Naive B cell (primary cell): ENCODE measurements at places on chromosomes 7 and 10. TPM values are rescaled to one million over a fixed set of nuclear protein-coding genes. Genes with fewer than 3 reads are reported as not detected.

- no peak for DNase-seq
These were observed 71.4 kb downstream of the ELMO1 start for GRCh38 chr7:37377231-37377630.

- no peak for DNase-seq
These were observed 94.9 kb upstream of the KCNIP2 start for GRCh38 chr10:101938305-101939007.

DNA sequence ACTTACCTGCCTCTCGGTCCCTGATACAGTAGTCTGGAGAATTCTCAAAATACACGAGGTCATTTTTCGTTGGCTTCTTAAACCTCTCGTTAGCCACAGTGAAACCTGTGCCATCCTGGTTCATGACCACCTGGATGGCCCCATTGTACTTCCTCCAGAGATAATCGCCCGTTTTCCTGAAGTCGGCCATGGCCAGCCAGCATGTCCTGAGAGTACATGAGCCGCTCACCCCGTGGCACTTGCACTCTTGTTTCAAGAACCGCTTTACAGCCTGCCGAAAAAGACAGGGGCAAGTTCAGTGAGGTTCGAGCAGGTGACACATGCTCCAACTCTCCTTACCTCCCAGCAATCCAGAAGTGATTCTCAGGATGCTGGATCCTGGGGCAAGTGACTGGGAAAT, 25.3 kb downstream of the WNT2 start:
- DNase-seq = no peak

DNA sequence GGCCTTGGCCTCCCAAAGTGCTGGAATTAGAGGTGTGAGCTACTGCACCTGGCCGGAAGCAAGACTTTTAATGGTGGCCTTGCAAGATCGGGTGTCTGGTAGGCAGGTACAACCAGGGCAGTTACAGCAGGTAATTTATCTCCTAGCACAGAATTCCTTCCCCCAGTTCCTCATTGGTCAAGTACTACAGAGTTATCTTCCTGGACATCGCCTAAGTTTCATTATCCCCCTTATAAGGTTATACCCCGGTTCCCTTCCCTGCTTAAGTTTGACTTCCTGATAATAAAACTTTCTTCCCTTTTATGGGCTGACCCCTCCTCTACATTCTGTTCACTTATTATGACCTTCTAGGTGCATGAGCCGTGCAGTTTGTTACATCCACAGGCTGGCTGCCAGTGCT, 19.0 kb upstream of the CYP3A43 start:
- DNase-seq = no peak

GRCh38 chr7:113161050-113161449, 42.7 kb upstream of the SMIM30 start:
- no peak for DNase-seq

CACNB2 gene
- polyA plus RNA-seq = 0.16 TPM

AKR1D1 gene
- not detected for polyA plus RNA-seq

DNA sequence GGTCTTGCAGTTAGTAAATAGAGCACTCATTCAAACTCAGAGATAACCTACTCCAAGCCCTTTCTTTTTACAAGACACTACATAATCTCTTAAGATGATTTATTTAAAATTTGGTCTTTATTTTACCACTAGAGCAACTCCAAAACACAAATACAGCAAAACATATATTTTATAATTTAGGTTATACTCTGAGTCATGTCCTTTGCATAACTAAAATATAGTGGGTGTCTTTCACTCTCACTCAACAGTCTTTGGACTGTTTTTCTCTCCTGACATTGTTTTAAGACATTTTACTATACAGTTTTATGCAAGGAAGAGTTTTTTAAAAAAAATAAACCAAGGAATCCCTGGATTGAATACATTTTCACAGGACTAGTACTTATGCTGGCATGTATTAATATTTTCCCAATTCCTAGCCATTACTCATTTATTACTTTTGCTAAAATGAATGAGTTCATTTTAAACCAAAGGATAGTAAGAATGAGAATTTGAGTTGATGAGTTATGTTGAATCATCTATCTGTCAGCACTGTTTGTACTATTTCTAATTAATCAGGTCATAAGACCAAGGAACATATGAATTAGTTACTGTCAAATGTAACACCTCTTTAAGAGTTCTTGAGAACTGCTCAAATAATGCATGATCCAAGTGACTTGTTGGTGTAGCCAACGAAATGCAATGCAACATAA, 303.1 kb upstream of the FZD1 start:
- no peak for DNase-seq

DNA sequence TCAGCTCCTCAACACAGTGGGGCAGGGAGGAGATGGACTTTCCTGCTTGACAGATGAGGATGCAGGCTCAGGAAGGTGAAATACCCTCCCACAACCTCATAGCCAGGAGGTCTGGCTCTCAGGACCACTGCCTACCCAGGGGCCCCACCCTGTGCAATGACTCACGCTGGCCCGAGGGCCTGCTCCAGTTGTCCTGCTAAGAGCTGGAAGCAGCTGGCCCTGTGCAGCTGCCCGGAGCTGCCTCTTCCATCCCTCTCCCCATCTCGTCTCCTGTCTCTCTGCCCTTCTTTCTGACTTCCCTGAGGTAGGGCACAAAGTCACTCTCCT, 123.9 kb downstream of the ZMIZ1 start:
- DNase-seq = no peak

- no peak for DNase-seq
These were observed 5.9 kb upstream of the PRSS58 start for GRCh38 chr7:142263598-142264380.

DNA sequence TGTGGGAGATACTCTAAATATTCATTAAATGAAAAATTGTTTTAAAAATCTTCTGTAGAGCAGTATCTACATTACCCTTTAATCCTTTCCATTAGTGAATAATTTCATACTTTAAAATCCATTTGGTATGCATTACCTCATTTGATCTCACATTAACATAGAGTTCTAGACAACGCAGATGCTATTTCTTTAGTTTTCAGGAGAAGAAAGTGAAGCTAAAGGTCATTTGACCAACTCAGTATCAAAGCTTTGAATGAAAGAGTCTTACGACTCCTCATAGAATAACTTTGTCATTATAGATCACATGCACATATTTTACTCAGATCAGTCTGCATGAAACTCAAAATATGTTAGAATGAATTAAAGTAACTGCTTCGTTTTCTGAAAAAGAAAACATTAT, 460.2 kb downstream of the DNAJB9 start:
- DNase-seq = no peak

GRCh38 chr10:58674251-58674650, 161.6 kb downstream of the BICC1 start:
- DNase-seq = no peak

DNA sequence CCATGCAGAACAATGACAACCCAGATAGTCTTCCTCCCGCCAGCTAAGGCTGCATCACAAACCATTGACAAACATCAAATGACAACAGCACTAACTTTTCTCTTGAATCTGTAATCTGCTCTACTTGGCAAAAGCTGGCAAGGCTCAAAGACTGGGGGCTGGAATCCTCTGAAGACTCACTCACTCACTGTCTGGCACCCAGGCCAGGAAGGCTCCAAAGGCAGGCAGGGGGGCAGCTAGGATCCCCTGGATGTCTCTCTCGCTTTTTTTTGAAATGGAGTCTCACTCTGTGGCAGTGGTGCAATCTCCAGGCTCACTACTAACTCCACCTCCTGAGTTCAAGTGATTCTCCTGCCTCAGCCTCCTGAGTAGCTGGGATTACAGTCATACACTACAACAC, 159.7 kb upstream of the GPR26 start:
- no peak for DNase-seq

DNA sequence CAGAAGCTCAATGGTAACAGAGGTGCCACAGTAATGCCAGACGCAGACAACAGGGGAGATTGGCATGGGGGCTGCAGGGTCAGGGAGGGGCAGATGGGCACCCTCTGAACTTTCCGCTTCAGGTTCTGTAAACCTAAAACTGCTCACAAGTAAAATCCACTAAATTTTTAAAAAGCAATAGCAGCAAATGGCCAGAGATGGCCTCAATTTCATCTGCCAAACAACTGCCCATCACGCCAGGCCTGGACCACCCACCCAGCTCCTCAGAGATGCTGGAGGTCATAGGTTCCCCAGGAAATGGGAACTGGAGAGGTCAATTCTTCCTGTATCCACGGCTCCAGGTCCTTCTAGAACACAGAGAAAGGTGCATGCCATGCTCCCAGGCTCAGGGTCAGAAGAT, 76.1 kb downstream of the PRKAG2 start:
- no peak for DNase-seq

DNA sequence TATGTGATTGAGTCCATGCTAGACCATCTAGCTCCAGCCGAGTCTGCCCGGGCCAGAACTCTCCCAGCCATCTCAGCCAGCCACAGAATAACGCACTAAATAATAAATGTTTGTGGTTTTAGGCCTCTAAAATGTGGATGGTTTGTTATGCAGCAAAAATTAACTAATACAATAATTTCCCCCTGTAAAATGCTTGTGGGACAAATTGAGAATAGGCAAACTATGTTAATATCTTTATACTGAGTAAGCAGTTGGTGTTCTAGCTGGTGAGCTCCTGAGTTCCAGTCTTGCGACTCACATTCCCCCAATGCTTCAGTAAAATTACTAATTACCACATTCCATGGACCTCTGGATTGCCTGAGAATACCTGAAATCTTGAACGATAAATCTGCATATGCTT, 316.8 kb upstream of the NFE2L3 start:
- no peak for DNase-seq

DNA sequence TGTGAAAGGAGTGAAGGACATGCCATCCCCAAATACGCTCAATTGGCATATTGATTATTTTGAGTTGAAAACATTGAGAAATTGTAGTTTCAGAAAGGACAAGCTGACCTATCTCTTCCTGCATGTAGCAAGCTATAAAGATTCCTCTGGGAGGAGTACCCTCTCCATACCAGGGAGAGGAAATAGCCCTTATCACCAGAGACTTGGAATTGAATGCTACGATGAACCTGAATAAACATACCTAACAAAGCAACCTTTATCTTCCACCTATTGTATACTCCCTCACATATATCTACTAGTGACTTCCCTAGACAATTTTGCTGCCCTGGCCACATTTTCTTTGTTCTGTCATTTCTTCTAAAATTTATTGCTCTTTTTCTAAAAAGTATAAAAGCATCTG, 150.2 kb upstream of the EEPD1 start:
- DNase-seq = no peak

- no peak for DNase-seq
These were observed 100.1 kb downstream of the ZRANB1 start for GRCh38 chr10:125041856-125042506.

FAM200A gene
- polyA plus RNA-seq = 4.6 TPM

MOGAT3 gene
- not detected for polyA plus RNA-seq

ANXA8L1 gene
- not detected for polyA plus RNA-seq

ZPBP gene
- polyA plus RNA-seq = not detected

CREB5 gene
- polyA plus RNA-seq = 0.40 TPM

SPDYE5 gene
- polyA plus RNA-seq = not detected

DNA sequence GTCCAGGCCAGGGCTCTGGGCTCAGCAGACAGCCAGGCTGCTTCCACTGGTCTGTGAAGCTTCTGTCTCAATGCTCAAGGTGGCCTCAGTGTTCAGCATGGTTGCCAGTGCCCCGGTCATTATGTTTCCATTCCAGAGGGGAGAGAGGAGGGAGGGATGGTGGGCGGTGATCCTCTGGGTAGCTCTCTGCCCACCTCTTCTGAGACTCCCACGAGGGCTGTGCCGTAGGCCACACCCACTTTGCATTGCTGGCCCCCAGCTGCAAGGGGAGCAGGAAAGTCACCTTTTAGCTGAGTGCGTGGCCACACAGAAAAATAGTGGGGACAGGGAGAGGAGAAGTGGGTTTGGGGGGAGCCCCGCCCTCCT, 42.5 kb downstream of the FOXK1 start:
- no peak for DNase-seq

CPED1 gene
- 0.37 TPM for polyA plus RNA-seq

PDSS1 gene
- polyA plus RNA-seq = 2.6 TPM

DNA sequence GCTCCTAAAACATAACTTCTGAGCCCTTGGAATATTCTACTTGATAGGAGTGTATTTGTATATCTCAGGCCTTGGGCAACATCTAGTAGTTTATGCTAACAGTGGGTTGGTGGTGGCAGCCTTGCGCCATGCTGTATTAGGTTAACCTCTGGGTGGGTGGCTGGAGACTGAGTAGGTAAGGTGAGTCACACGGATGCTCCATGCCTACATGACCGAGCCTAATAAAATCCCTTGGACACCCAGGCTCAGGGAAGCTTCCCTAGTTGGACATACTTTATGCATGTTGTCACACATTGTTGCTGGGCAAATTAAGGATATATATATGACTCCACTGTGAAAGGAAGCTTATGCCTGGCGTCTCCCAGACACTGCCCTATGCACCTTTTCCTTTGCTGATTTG, 6.0 kb upstream of the DAGLB start:
- DNase-seq = no peak

GRCh38 chr10:124289851-124290795, 128.6 kb downstream of the OAT start:
- no peak for DNase-seq

GPR141 gene
- polyA plus RNA-seq = not detected

DNA sequence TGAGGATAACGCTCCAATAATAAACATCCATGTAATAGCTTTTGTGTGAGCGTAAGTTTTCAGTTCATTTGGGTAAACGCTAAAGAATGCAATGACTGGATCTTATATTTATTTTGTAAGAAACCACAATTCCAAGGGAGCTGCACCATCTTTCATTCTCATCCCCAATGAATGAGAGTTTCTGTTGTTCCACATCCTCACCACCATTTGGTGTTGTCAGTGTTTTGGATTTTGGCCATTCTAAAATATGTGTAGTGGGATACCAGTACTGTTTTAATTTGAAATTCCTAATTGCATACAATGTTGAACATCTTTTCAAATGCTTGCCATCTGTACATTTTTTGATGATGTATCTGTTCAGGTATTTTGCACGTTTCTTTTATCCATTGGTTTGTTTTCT, 50.9 kb upstream of the SEMA3D start:
- DNase-seq = no peak

GRCh38 chr10:71964743-71965515, 734 bp downstream of the CHST3 start:
- no peak for DNase-seq

DNA sequence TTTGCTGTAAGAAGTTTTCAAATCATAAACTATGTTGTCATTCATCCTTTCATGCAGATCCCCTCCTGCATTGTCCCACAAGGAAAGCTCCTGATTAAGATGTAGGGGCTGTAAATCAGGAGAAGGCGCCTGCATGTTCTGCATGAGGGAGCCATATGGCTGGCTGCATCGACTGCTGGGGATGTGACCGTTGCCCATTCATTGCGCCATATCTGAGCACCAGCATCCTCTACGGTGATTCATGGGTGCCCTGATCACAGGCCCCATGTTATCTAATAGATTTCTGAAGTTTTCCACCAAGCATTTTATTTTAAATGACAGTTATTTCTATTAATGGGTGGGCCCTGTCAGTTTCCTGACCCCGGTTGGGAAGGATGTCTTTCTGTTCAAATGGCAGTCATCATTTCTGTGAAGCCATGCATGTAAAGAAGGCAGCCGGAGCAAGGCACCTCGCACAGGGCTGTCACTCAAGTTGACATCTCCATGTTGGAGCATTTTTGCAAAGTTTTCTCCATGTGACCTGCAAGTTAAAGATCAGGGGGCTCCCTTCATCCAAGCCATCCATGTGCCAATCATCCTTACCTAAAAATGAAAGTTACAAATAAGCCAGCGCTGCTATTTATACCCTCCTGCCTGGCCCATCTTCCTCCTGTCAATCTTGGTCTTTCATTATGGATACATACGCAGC, 128.8 kb downstream of the TEX36 start:
- DNase-seq = no peak

- DNase-seq = no peak
These were observed 549 bp upstream of the DDX50 start for GRCh38 chr10:68900427-68901104.

- DNase-seq = peak; percentile 1
These were observed at the start of gene LIPN for GRCh38 chr10:88759366-88760101. Gene LIPN, plus strand, starts transcription at chr10:88760020. Its CDS starts 1,386 bp downstream, at chr10:88761406.

GRCh38 chr7:85021101-85021704, 165.7 kb downstream of the SEMA3D start:
- DNase-seq = no peak
